Transverse colon (tissue), 4 donors: ENCODE measurements at places on chromosomes 2 and 18. TPM values are rescaled to one million over a fixed set of nuclear protein-coding genes. Genes with fewer than 3 reads are reported as not detected.

Gene TUBB8B
- total RNA-seq, result not detected

DNA sequence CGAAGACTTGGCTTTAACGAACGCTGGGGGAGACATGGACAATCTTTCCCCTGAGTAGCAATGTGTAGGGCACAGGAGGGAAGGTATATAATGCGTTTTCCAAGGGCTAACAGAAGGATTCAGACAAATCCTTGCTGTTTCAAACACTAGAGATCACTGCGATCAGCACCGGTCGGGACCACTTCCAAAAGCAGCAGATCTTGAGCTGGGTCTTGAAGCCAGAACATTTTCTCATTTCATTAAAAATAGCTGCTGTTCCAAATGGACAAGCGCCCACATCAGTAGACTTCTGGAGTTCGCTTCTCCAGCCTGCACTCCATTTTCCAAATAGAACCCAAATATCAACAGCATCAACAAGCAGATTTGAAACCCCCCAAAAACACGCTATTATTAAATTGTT is 65.1 kb upstream of the MAPRE2 start:
- H3K27ac ChIP-seq, result peak overlapping the region; percentile 86
- H3K4me3 ChIP-seq, result no peak overlapping the region
- no peak for DNase-seq
- H3K36me3 ChIP-seq, result no peaks in the 10 kb centered on the region
- H3K27me3 ChIP-seq, result no peaks in the 10 kb centered on the region

Gene IAH1
- 44.8 TPM for total RNA-seq

DNA sequence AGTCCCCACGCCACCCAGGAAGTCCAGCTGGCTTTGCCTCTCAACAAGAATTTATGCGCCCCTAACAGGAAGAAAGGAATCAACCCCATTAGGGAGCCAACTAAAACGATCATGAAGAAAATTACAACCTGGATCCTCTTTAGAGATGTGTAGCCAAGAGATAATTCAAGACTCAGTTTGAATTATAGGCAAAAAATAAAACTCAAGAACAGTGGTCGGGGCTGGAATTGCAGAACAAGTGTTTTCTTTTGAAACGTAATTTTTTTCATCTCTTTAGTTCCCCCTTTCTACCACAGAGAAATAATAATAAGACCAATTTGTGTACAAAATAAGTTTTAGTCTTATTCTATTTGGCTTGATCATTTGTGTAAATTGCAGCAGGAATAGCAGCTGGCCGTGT is 22.4 kb downstream of the PDCD1 start:
- H3K4me1 ChIP-seq, result no peaks in the 10 kb centered on the region
- H3K4me3 ChIP-seq, result no peak overlapping the region
- H3K27me3 ChIP-seq, result peaks cover 28% of the 10 kb centered on the region
- no peak overlapping the region for H3K27ac ChIP-seq
- no peak for DNase-seq

Gene ZRANB3
- 1.8 TPM for total RNA-seq

- no peaks in the 10 kb centered on the region for H3K36me3 ChIP-seq
- H3K27me3 ChIP-seq, result no peaks in the 10 kb centered on the region
- no peaks in the 10 kb centered on the region for H3K4me1 ChIP-seq
- no peak overlapping the region for H3K27ac ChIP-seq
- DNase-seq, result no peak
- no peak overlapping the region for H3K4me3 ChIP-seq
Measured at GRCh38 chr2:24643051-24643450, 150.1 kb downstream of the PTRHD1 start.

Gene TBR1
- total RNA-seq, result not detected

Gene MLPH
- total RNA-seq, result 59.7 TPM

- H3K27ac ChIP-seq, result no peak overlapping the region
- H3K4me3 ChIP-seq, result no peak overlapping the region
- H3K27me3 ChIP-seq, result no peaks in the 10 kb centered on the region
- DNase-seq, result no peak
- no peaks in the 10 kb centered on the region for H3K36me3 ChIP-seq
- H3K4me1 ChIP-seq, result no peaks in the 10 kb centered on the region
Measured at GRCh38 chr2:165567273-165567672, 97.8 kb downstream of the CSRNP3 start.

Gene DYNAP
- total RNA-seq, result not detected

DNA sequence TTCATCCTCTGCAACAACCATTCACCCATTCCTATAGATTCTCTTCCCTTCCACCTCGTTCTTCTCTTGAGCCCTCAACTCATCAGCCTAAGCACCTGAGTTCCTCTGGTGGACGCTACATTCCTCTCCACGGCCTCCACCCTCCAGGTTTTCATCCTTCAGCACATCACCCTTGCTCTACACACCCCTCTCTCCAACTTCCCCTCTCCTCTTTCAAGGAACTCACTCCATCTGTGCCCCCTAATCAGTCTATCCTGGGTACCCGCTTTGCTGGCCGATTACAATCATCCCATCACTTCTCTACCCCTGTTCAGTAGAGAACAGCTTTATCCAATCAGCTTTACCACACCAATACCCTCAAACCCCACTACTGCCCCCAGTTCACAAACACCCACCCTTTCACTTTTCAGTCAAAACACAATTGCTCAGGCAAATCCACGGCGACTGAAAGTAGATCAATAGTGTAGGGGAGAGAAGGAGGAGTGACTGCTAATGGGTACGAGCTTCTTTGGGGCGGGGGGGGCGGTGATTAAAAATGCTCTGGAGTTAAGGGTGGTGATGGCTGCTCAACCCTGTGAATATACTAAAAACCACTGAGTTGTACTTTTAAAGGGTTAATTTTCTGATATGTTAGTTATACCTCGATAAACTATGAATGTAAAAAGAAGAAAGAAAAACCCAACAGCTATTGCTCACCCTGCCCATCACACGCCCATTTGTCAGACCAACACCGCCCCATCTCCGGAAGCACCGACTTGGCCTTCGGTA is 857 bp downstream of the DYM start:
- DNase-seq, result no peak
- peak overlapping the region; percentile 88 for H3K27ac ChIP-seq
- peaks cover 22% of the 10 kb centered on the region for H3K4me1 ChIP-seq
- H3K36me3 ChIP-seq, result no peaks in the 10 kb centered on the region

GRCh38 chr2:188032306-188032705 is 259.4 kb upstream of the GULP1 start:
- H3K27me3 ChIP-seq, result no peaks in the 10 kb centered on the region
- H3K36me3 ChIP-seq, result no peaks in the 10 kb centered on the region
- DNase-seq, result no peak
- H3K4me3 ChIP-seq, result no peak overlapping the region

Gene CNTNAP5
- 1.4 TPM for total RNA-seq

DNA sequence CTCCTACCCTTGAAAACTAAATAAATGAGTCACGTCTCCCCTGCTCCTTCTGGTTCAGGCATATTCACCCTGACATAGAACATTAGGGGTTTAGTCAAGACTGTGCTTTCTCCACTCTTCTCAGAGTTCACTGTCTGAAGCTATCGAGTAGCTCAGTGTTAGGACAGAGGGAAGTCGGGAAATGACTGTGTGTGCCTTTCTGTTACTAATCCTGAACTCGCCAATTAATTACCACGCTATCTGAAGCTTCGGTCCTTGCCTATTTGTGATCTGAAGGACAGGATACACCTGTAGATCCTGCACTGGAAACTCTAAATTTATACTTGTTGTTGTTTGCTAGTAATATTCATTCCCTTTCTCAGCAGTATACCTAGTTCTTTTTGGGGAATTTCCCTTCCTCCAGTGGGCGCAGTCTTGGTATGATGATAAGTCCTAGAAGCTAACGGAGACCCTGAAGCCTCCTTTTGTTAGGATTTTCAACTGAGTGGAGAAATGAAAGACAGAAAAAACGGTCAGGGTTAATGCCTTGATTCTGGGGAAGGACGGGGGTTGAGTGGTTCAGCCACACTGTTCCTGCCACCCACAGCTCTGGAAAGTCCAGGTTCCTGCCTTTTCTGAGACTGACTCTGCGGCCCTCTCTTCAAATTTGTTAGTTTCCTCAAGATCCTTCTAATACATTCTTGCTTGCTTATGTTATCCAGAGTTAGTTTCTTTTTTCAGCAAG is 218.0 kb downstream of the DLGAP1 start:
- no peaks in the 10 kb centered on the region for H3K27me3 ChIP-seq
- no peak overlapping the region for H3K27ac ChIP-seq
- DNase-seq, result no peak
- no peaks in the 10 kb centered on the region for H3K4me1 ChIP-seq
- no peaks in the 10 kb centered on the region for H3K36me3 ChIP-seq

DNA sequence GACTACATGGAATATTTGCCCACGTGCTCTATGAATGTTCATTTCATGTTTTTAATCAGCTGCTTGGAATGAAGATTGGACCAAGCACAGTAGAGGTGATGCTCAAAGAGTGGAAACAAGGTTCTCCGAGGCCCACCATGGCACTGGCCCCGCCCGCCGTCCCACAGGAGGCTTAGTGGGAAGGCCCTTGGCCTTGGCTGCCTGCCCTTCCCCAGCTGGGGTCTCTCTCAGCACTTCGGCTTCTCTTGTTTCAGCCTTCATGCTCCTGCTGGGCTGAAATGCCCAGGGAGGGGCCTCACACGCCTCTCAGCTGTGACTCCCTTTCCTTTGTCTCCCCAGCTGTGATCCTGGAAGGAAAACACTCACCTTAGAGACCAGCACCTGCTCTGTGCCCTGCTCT is 833.2 kb downstream of the GALR1 start:
- H3K27me3 ChIP-seq, result no peaks in the 10 kb centered on the region
- no peak overlapping the region for H3K27ac ChIP-seq
- H3K4me1 ChIP-seq, result no peaks in the 10 kb centered on the region
- no peak for DNase-seq
- H3K36me3 ChIP-seq, result no peaks in the 10 kb centered on the region
- no peak overlapping the region for H3K4me3 ChIP-seq

DNA sequence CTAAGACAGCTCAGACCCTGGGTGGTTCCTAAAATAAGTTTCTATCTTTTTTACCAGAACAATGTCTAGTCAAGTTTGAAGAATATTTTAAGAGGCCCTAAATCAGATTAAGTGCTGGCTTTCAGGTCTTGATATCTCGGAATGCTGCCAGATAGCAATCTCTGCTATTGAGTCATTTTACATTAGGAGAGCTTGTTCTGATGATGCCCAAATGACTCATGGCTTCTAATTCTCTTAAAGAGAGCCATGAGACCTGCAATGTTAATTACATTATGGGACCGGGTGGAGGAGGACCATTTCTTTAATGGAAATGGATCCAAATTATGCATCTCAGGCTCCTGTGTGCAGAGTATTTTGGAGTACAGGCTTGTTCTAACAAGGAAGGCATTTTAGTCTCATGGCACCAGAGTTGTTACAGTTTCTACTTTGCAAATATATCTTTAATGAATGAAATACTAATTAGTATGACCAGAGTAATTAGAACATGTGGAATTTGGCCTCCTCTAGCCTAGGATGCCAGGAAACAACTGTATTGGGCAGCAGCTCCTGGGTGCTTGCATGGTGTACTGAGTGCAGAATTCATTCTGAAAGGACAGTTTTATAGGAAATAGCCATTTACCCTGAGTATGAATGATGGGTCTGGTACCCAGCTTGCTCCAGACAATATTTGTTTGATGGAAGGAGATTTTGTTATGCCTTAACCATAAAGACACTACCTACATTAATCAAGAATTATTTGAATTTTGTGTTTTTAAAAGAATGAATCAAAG is 94.0 kb upstream of the SULT1C3 start:
- H3K4me1 ChIP-seq, result no peaks in the 10 kb centered on the region
- H3K27ac ChIP-seq, result no peak overlapping the region
- no peak for DNase-seq
- H3K27me3 ChIP-seq, result no peaks in the 10 kb centered on the region

GRCh38 chr2:189654641-189655040 is 6.6 kb upstream of the ASNSD1 start:
- H3K4me3 ChIP-seq, result no peak overlapping the region
- no peaks in the 10 kb centered on the region for H3K4me1 ChIP-seq
- no peaks in the 10 kb centered on the region for H3K27me3 ChIP-seq
- H3K27ac ChIP-seq, result no peak overlapping the region
- DNase-seq, result no peak

DNA sequence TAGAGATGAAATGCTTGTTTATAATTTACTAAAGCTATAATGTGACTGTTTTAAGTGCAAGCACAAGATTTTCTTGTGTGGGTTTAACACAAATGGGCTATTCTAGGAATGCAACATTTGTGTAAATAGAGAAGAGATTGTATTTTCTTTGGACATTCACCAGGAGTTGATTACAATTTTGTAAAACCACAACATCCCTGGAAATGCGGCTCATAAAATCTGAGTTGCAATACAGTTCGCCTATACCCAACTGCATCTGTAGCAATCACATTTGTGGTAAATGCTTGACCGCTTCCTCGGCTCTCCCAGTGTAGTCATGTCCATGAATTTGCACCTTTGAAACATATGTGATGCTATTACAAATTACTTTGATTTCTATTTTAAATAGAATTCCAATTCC is 348.7 kb upstream of the CDH20 start:
- H3K4me1 ChIP-seq, result no peaks in the 10 kb centered on the region
- H3K4me3 ChIP-seq, result no peak overlapping the region

Gene PAIP2B
- total RNA-seq, result 7.0 TPM

DNA sequence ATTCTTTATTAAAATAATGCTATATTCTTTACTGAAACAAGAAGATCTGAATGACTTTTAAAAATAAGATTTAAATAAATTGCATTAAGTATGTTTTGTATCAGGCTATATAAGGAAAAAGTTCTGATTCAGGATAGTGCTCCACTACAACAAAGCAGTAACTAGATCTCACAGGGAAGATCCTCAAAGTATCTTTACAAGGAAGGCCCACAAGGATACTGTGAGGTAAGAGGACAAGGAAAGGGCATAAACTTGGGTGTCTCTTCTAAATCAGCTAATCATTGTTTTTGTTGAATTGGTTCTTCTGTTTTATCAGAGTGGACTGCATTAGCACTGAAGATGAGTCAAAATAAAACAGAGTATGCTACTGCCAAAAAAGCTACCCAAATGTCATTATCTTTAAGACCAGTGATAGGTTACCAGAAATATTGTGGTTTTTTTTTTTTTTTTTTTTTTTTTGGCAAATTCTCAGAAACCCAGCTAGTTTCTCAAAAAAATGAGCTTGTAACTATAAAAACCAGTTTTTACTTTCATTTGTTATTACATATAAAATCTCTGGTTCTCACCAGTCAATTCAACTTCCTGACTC is 160.9 kb downstream of the BAZ2B start:
- H3K4me3 ChIP-seq, result no peak overlapping the region
- DNase-seq, result no peak
- H3K36me3 ChIP-seq, result no peaks in the 10 kb centered on the region
- no peak overlapping the region for H3K27ac ChIP-seq
- H3K27me3 ChIP-seq, result no peaks in the 10 kb centered on the region

- no peaks in the 10 kb centered on the region for H3K36me3 ChIP-seq
- no peak overlapping the region for H3K4me3 ChIP-seq
- peaks cover 30% of the 10 kb centered on the region for H3K4me1 ChIP-seq
- H3K27ac ChIP-seq, result peak overlapping the region; percentile 67
Measured at GRCh38 chr2:120935339-120936313, 200.0 kb downstream of the GLI2 start.

DNA sequence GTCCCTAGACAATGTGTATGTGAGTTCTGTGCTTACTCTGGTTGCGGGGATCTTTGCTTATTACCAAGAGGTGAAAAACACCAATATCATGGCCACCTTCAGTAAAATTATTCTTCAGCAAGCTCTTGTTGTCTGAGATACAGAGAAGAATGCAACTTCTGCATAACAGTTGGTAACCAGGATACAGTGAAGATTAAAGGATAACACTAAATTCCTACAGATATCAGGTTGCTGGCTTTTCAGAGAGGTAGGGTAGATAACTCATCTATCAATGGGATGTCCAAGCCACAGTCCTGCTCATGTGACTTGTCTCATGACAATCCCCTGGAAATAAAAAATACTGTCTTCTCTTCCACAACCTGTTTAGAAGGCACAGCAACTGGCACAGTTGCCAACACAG is 308.5 kb downstream of the TNS1 start:
- no peak overlapping the region for H3K27ac ChIP-seq
- H3K4me1 ChIP-seq, result no peaks in the 10 kb centered on the region
- H3K36me3 ChIP-seq, result no peaks in the 10 kb centered on the region
- H3K27me3 ChIP-seq, result no peaks in the 10 kb centered on the region
- H3K4me3 ChIP-seq, result no peak overlapping the region
- DNase-seq, result no peak

Gene ABCG8
- total RNA-seq, result not detected

Gene EPG5
- total RNA-seq, result 42.2 TPM
